ENCODE measurements at places on chromosomes 2 and 18. TPM values are rescaled to one million over a fixed set of nuclear protein-coding genes. Genes with fewer than 3 reads are reported as not detected.

Gene GPAT2
- total RNA-seq = 10.2 TPM

Gene DSEL
- total RNA-seq = 108 TPM

Gene COLEC11
- 0.09 TPM for total RNA-seq

Gene CHRNG
- not detected for total RNA-seq

Gene CYRIA
- 5.6 TPM for total RNA-seq

Gene UGT1A8
- total RNA-seq = 0.09 TPM

Gene RAMP1
- 3.1 TPM for total RNA-seq

Gene ATP6V1B1
- 0.09 TPM for total RNA-seq

Gene LTBP1
- total RNA-seq = 947 TPM

Gene LOXHD1
- not detected for total RNA-seq

Gene OXER1
- not detected for total RNA-seq

Gene AOX1
- 23.6 TPM for total RNA-seq

Gene PPP1R1C
- total RNA-seq = not detected

Gene DPP10
- total RNA-seq = not detected

Gene FAP
- total RNA-seq = 150 TPM

Gene SCYGR8
- total RNA-seq = not detected

Gene LGALSL
- total RNA-seq = 11.0 TPM

Gene TTR
- total RNA-seq = not detected

Gene YES1
- 43.1 TPM for total RNA-seq

Gene SPAG16
- total RNA-seq = 35.2 TPM

Gene HOXD13
- total RNA-seq = not detected

Gene PROC
- total RNA-seq = not detected

Gene AQP12B
- not detected for total RNA-seq

Gene SPHKAP
- not detected for total RNA-seq

Gene C1QL2
- total RNA-seq = not detected

Gene TUBA4B
- not detected for total RNA-seq

Gene RAX
- not detected for total RNA-seq

Gene ZSWIM2
- total RNA-seq = not detected

Gene MAP3K19
- not detected for total RNA-seq

Gene BCL11A
- 0.09 TPM for total RNA-seq

Gene IL36A
- total RNA-seq = 2.0 TPM

Gene ATP6V1C2
- not detected for total RNA-seq

Gene FAM124B
- total RNA-seq = 1.2 TPM

Gene GRB14
- total RNA-seq = 6.9 TPM

Gene PCGF1
- 27.5 TPM for total RNA-seq

Gene DOK6
- 2.1 TPM for total RNA-seq

Gene TMEM127
- total RNA-seq = 18.6 TPM

Gene CCL20
- total RNA-seq = not detected

Gene GRP
- not detected for total RNA-seq

Gene SULT1C2
- 0.27 TPM for total RNA-seq

Gene CEBPZ
- 64.3 TPM for total RNA-seq

Gene SLC4A3
- total RNA-seq = 14.7 TPM

Gene LRRTM4
- 1.5 TPM for total RNA-seq

Gene SMAD7
- 27.2 TPM for total RNA-seq

Gene MEP1B
- total RNA-seq = not detected

Gene TDRD15
- total RNA-seq = not detected

Gene ELAC1
- total RNA-seq = 8.3 TPM

Gene APOB
- not detected for total RNA-seq

Gene TTC31
- total RNA-seq = 10.4 TPM

Gene ARHGAP28
- total RNA-seq = 221 TPM

All from fibroblast of the aortic adventitia (primary cell).